Stimulated activated CD4-positive, alpha-beta T cell treated with anti-CD3 and anti-CD28 coated beads, Interleukin-2, amount 100 ng/mL, for 24 hours (primary cell): ENCODE measurements at places on chromosomes 1 and 21.

GRCh38 chr1:14304381-14304865 lies 294.1 kb upstream of the KAZN start:
- no peak for DNase-seq

GRCh38 chr1:210457568-210457967 lies 128.9 kb downstream of the HHAT start:
- DNase-seq, result no peak

- no peak for DNase-seq
Measured at GRCh38 chr1:64396817-64397216, 73.1 kb upstream of the CACHD1 start.

GRCh38 chr1:178877896-178878295 lies 7.0 kb upstream of the ANGPTL1 start:
- no peak for DNase-seq
